Iris pigment epithelial cell (primary cell): ENCODE measurements at places on chromosomes 6 and 20.
A peak's percentile ranks its signal among the peaks of the same experiment; 100 is the strongest.

GRCh38 chr20:38119446-38119845 is 45.6 kb downstream of the TGM2 start:
- DNase-seq = no peak

GRCh38 chr20:59823491-59824259 is 109.8 kb downstream of the SYCP2 start:
- no peak for DNase-seq

- DNase-seq = peak; percentile 23
Measured at GRCh38 chr20:39268981-39269461, 306.9 kb downstream of the DHX35 start.

DNA sequence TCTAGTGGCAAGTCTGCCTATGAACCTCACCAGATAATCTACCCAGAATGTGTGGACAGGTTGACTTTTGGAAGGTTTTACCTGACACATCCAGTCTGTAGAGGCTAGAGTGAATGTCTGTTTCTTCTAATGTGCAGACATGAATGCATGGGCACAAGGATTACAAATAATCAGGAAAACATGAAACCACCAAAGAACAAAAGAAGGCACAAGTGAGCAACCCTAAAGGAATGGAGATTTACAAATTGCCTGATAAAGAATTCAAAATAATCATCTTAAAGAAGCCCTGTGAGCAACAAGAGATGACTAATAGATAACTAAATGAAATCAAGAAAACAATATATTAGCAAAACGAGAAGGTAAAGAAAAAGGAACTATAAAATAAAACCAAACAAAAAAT is 876.1 kb upstream of the ADGRB3 start:
- DNase-seq = peak; percentile 24

DNA sequence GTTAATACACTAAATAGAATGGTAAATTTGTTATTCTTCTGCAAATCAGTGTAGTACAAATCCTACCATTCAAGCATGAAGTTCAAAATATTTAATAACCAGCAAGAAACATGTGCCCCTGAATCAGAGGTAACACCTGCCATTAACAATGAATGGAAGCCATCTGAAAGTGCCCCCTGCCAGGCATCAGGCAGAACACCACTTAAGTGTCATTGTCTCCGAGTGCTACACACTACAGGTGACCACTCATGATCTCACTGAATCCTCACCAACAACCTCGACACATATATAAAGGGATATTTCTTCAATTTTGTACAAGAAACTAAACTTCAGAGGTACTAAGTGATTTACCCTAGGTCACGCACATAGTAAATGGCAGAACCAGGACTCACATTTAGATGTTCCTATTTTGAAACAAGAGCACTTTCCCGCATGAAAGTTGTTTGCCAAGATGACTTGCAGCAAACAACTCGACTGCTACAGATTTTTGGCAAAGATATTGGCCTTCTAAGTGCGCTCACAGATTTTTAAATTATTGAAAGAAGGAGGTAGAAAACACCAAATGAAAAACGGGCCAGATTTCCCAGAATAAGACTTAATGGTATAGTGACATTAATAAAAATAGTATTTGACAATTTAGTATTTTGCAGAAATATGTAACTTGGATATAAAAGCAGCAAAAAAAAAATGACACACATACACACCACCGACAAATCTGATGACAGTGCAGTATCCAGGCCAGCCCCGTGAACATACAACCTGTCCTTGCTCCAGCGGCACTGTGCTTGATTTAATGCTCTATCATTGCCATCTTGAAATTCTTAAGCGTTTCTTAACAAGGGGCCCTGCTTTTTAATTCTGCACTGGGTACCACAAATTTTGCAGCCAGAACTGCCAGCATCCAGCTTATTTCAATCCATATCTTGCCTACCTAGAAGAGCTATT is 274.5 kb downstream of the ALDH8A1 start:
- no peak for DNase-seq

GRCh38 chr20:47642118-47642517 is 140.4 kb downstream of the NCOA3 start:
- no peak for DNase-seq

DNA sequence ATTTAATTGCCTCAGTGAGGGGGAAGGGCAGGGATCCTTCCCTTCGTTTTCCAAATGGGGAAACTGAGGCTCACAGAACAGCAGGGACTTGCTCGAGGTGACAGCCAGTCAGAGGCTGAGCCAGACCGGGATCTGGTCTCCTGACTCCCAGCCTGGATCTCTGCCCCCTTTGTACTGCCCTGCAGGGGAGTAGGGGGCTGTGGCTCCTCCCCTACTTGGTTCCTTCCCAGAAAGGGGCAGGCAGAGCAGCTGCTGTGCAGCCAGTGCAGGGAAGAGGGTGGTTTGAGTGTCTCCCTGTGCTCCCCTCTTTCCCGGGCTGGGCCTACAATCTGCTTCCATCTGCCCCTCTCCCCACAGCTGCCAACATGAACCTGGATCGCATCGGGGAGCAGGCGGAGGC is 37.6 kb downstream of the UQCC2 start:
- DNase-seq = no peak

GRCh38 chr20:19314621-19315020 is 102.2 kb downstream of the SLC24A3 start:
- DNase-seq = no peak

DNA sequence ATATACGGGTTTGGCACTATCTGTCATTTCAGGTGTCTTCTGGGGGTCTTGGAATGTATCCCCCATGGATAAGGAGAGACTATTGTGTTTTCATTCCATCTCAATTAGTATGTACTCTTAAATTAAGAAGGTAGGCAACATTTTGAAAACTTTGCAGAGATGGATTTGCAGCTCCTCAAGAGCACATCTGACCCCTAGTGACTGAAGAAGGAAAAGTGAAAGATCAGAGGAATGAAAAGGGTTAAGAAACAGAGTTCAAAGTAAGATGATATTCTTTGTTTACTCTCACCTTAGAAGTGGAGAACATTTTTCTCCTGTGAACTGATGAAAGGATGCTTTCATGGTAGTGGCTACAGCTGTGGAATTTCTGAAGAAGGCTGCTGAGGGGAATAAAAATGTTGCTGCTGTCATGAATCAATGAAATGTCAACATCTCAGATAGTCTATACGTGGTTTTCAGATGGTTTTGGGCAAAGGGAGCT is 41.5 kb downstream of the SH3BGRL2 start:
- peak; percentile 66 for DNase-seq

DNA sequence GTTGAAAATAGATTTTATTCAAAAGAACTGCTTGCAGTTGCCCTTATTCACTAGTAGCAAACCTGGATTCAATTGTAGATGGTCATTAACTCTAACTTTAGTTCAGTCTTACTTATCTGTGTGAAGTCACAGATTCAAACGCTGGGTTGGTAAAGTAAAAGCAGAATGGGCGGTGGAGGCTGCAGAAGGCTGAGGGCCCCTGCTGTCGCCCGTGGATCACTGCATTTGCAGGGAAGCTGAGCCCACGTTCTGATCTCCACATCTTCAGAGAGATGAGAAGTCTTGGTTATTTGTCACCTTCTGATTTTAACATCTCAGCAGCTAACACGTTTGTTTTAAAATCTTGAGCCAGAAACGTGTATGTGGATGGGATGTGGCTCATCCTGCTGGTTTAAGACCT is 75.1 kb downstream of the SNX9 start:
- DNase-seq = no peak

DNA sequence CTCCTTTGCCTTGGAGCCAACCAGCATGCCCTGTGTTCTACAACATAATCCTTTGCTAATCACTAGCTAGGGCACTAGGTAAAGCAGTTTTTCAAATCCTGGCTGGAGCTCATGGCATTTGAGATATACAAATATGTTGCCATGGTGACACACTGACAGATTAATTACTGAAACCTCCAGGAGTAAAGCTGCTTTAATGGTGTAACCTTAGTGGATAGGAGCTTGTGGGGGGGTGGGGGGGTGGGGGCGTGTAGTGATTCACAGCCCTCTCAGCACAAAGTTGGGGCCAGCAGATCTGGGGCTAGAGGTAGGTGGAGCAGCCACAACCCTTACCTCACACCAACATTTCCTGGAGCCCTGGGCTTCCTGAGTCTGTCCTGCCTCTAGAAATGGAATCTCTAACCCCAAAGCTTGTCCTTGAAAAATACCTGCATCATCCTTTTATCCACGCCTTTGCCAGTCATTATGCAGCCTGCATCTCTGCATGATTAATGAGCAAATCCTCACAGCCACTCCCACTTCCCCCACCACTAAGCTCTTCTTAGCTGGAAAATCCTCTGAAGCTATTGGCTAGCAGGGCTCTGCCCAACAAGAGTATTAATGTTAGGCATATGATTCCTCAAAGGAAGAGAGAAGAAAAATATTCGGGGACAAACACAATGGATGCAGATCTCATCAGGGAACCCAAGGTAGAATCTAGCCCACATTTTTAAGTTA is 84.5 kb upstream of the PRND start:
- no peak for DNase-seq

GRCh38 chr20:59016795-59017492 is 2.3 kb upstream of the TUBB1 start:
- no peak for DNase-seq
